Left lobe of liver (tissue), 2 donors: ENCODE measurements at places on chromosomes 1 and 21. TPM values are rescaled to one million over a fixed set of nuclear protein-coding genes. Genes with fewer than 3 reads are reported as not detected.

- DNase-seq: no peak
Measured at GRCh38 chr1:98388441-98388840, 273.1 kb upstream of the SNX7 start.

Gene HOOK1
- 29.5 TPM for total RNA-seq

Gene CCDC185
- total RNA-seq: not detected

DNA sequence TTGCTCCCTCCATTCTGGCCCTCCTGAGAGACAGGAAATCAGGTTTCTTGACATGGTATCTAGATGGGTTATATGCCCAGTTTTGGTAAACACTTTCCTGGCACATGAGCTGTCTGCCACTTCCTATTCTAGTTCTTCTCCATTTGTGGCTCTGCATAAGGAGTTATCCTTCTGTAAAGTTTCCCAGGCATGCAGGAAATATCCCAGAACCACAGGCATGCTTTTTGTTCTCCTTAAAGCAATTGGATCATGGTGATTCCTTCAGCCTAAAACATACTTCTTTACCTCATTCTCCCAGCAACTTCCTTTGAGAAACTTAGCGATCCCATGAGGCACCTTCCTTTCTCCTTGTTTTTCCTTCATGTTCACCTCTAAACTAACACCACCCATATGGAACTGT lies 199.8 kb downstream of the CRB1 start:
- DNase-seq: no peak

Gene CFAP74
- 3.5 TPM for total RNA-seq

GRCh38 chr1:11571906-11572616 lies 82.2 kb downstream of the FBXO2 start:
- no peak for DNase-seq

Gene OR6K3
- total RNA-seq: not detected

DNA sequence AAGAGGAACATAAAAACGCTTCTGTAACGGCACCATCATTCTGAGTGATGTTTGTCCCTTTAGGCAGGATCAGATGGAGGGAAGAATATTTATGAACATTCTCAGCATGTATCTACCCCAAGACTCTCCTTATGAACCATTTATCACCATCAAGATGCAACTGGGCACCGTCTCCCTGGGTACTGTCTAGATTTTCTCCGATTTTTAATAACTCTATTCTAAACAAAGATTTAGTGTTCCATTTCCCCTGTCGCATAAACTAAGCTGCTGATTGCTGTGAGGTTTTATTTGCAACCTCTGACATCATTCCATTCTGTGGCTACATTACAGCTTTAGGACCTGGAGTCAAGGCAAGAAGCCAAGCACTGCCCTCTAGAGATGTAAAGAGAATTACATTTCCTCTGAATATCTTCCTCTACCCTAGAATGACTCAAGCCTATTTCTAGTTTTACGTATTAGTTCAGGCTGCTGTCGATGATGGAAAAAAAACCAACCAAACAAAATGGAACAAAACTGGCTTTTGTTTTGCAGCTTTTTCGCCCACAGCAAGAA lies 130.1 kb upstream of the MAP1LC3C start:
- no peak for DNase-seq

- DNase-seq: peak; percentile 97
Measured at GRCh38 chr1:150970808-150971582, 3.6 kb downstream of the CERS2 start.

DNA sequence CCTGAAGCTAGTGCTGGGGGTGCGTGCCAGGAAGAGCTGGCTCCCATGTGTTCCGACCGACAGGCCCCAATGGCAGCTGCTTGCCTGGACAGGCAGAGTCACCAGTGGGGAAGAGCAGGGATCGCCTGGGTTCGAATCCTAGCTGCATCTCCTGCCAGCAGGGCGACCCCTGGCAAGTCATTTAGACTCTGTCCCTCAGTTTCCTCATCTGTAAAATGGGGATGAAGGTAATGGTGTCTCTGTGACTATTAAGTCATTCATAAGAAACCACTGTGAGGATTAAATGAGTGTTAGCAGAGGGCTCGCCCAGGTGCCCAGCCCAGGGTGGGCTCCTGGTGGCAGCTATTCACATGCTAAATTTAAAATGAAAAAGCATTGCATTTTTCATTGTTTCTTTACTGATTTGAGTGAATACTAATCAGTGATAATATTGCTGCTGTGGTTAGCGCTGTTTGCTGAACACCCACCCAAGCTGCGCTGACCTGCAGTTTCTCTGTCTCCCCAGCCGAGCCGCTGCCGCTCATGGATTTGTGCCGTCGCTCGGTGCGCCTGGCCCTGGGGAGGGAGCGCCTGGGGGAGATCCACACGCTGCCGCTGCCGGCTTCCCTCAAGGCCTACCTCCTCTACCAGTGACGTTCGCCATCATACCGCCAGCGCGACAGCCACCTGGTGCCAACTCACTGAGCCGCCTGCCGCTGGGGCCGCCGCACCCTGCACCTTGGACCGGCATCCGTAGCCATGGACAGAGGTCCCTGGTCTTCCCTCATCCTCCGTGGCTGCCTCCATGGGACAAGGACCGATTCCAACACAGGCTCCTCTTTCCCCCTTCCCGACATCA lies 74.5 kb downstream of the SPSB1 start:
- no peak for DNase-seq

Gene PLXNA2
- 9.3 TPM for total RNA-seq

Gene SF3B4
- total RNA-seq: 11.5 TPM
